Thymus (tissue), 14 donors: ENCODE measurements at places on chromosomes 7 and 10.

GRCh38 chr10:98076086-98076485 is 45.7 kb upstream of the CRTAC1 start:
- DNase-seq: no peak

GRCh38 chr7:110918949-110919548 is 171.9 kb upstream of the LRRN3 start:
- DNase-seq: no peak

DNA sequence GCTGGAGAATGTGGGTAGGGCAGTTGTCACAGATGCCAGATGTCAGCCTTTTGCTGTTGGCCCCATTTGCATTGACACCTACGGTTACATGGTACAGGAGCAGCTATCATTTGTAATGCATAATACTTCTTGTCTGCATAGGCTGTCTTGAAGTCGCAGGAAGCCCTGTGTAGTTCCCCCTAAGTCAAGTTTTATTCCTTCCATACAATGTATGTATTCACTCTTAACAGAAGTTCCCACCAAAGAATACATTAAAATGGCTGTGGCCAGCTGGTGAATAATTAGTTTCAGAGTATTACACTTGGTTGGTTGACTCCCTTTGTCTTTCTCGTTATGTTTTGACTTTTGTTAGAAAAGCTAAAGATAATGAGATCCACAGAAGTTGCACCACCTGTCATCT is 1169.0 kb downstream of the REEP3 start:
- no peak for DNase-seq

GRCh38 chr10:97376413-97376812 is 24.7 kb downstream of the RRP12 start:
- DNase-seq: no peak

DNA sequence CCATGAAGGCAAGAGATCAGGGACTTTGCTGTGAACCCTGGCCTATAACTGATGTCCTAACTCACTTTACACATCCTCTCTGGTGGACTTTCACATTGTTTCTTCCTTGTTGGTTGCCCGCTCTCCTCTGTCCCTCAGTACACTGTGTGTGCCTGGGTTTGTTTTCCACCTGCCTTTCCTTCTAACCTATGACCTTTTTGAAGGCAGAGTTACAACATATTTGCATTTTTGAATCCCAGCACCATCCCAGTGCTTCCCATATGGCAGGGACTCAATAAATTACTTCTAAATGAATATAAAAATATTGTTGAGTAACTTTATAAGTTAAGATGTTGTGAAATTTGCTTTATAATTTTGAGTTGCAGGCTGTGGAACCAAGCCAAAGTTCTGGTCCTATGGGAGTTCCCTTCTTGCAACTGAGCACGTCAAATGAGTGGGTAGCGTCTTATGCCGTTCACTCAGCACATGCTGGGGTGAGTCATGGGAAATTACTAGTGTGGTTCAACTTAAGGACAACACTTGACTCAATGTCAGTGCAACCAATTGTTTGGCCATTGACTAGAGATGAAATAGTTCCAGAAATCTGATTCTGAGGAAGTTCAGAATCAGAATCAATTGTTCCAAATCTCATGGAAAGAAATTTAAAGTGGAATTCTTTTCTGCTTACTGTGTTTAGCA is 250.9 kb downstream of the TWIST1 start:
- DNase-seq: peak; percentile 1

GRCh38 chr10:63563623-63564022 is 42.4 kb downstream of the REEP3 start:
- no peak for DNase-seq

GRCh38 chr7:112669306-112669705 is 120.9 kb downstream of the TMEM168 start:
- no peak for DNase-seq
